CD14-positive monocyte (primary cell): ENCODE measurements at places on chromosomes 7 and 10. TPM values are rescaled to one million over a fixed set of nuclear protein-coding genes. Genes with fewer than 3 reads are reported as not detected.

DNA sequence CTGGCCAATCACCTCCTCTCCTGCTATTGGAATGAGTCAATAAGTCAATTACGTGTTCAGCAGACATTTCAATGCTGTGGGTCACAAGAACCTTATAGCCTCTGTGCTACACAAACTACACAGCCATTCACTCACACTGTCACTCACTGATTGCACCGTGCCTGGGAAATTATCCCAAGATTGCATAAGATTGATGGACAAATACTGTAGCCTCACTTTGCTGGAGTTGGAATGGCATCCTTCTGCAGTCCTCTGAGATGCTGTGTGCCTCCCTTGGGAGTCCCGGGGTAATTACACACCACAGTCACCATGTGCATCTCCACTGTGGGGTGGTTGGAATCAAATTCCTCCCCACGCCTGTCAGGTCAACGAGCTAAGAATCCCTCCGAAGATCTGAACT lies 358.7 kb upstream of the MGMT start:
- H3K4me3 ChIP-seq, result no peak overlapping the region
- DNase-seq, result no peak
- H3K27ac ChIP-seq, result no peak overlapping the region
- H3K4me1 ChIP-seq, result no peaks in the 10 kb centered on the region

ASIC3 gene
- polyA plus RNA-seq, result not detected

FAM25A gene
- polyA plus RNA-seq, result not detected

DNA sequence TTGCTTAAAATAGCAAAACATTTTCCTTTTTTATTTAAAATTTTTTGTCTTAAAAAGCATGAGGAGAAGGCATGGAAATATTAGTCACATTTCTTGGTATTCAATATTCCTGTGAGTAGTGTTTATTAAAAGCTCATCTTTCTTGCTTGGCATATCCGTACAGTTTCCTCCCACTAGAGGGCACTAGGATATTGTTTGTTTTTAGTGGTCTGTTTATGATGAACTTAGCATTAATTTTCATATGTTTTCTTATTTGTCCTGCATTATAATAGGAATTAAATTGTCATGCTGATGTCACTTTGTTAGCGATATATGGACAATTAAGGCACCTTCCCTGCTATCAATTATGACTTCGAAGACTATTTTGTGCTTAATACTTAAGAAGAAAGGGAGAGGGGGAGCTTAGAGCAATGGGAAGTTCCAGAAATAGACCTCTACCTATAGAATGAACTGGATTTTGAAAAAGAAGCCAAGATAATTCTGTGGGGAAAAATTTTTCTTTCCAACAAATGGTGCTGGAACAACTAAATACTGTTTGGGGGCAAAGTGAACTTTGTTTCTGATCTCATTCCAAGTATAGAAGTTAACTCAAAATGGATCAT lies 91.0 kb upstream of the STRIP2 start:
- H3K27me3 ChIP-seq, result no peaks in the 10 kb centered on the region
- H3K4me1 ChIP-seq, result no peaks in the 10 kb centered on the region
- H3K36me3 ChIP-seq, result no peaks in the 10 kb centered on the region

DNA sequence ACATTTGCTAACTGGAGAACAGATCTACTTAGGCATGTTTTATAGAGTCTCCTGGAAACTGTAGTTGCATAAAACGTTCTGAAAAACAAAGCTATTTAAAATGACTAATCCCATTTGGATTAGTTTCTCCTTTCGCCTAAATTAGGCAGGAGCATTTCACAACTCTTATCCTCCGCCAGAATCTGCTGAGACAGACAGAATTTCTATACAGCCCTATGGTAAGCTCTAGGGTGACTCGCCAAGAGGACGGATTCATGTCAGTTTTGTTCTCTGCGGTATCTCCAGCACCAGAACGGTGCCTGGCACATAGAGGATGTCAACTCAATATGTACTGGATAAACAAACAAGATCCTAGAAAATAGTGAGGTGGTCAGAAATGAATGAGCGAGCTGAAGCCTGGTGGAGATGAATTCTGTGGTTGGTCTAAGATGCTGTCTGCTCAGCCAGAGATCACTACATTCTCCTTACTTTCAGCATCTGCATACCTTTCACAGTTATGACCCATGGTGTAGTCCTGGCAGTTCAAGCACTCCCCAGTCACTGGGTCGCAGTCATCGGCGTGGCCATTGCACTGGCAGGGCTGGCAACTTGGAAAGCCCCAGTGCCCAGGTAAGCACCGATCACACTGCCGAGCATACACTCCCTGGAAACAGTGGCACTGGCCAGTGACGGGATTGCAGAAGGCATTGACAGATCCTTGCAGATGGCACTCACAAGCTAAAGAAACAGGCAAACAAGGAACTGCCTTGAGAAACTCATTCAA lies 44.0 kb downstream of the LAMB1 start:
- H3K27me3 ChIP-seq, result peaks cover 2% of the 10 kb centered on the region
- H3K4me3 ChIP-seq, result no peak overlapping the region
- H3K36me3 ChIP-seq, result no peaks in the 10 kb centered on the region
- no peak for DNase-seq

- H3K4me3 ChIP-seq, result no peak overlapping the region
- H3K27ac ChIP-seq, result no peak overlapping the region
- no peaks in the 10 kb centered on the region for H3K36me3 ChIP-seq
- H3K27me3 ChIP-seq, result no peaks in the 10 kb centered on the region
- no peaks in the 10 kb centered on the region for H3K4me1 ChIP-seq
Measured at GRCh38 chr10:76168437-76168836, 737.0 kb downstream of the LRMDA start.

- H3K4me1 ChIP-seq, result peaks cover 30% of the 10 kb centered on the region
- H3K27me3 ChIP-seq, result peaks cover 7% of the 10 kb centered on the region
- no peak for DNase-seq
- H3K4me3 ChIP-seq, result peak overlapping the region; percentile 82
- H3K27ac ChIP-seq, result no peak overlapping the region
Measured at GRCh38 chr7:33108554-33109004, 625 bp downstream of the RP9 start.

DNA sequence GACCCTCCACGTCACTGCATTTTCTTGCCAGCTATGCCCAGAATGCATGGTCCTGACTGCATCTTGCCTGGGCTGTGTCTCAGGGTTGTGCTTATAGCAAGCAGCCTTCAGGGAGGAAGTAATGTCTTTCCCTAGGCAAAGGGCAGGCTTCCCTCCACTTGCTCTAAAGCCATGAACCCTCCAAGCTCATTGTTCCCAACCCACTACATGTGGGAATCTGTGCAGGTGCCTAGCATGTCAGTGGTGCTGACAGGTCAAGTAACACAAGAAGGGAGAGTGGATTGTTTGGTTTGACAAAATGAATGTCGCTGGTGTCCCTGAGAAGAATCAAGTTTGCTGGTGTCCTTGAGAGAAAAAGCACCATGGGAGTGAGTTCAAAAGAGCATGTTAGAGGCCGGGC lies 53.9 kb upstream of the UCN3 start:
- no peaks in the 10 kb centered on the region for H3K27me3 ChIP-seq
- no peak for DNase-seq
- no peaks in the 10 kb centered on the region for H3K4me1 ChIP-seq
- no peak overlapping the region for H3K27ac ChIP-seq

DNA sequence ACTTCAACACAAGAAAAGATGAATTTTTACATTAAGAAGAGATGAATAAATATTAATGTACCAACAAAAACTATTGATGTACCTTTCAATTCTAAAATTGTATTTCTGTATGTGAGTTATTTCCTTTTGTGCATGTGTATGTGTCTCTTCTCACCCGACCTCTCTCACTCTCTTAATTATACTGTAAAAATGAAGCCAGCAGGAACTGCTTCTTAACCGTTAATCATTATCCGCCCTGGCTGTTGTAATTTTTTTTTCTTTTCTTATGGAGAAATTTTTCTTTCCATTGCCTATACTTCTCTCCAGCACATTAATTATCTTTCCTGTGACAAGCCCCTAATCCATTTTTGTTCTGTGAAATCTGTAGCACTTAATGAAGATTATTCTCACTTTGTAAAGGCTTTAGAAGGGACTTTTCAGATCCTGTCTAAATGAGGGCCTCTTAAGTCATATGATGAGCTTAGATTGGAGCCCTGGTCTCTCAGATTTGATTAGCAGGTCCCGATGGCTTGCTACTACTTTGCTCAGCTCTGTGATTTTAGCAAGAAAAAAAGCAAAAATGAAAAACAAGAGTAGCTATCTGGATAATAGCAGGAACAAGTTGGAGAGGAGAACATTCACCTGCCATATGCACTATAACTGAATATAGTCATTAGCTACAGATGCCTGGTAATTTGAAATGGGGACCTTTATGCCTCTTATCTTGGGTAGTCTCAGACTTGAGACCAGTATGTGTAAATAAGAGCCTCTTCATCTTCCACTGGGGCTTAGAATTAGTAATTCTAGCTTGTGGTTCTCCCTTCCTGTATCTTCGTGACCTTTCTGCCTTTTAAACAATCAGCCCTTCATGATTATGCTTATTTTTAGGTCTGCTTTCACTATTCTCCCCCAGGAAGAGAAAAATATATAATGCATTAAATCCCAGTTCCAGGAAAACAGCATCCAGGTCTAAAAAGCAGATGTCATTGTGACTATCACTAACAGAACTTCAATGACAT lies 80.0 kb upstream of the COL1A2 start:
- no peak for DNase-seq
- H3K36me3 ChIP-seq, result no peaks in the 10 kb centered on the region
- H3K27me3 ChIP-seq, result no peaks in the 10 kb centered on the region
- H3K4me3 ChIP-seq, result no peak overlapping the region
- H3K27ac ChIP-seq, result no peak overlapping the region

DNA sequence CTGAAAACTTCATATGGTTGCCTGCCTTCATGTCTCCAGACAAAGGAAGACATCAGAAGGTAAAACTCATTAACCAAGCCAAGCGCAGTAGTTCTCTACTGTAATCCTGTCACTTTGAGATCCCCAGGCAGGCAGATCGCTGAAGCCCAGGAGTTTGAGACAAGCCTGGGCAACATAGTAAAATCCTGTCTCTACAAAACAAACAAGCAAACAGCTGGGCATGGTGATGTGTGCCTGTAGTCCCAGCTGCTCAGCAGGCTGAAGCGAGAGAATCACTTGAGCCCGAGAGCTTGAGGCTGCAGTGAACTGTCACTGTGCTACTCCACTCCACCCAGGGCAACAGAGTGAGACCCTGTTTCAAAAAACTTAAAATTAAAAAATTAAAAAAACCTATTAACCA lies 467.4 kb upstream of the SORCS1 start:
- H3K27me3 ChIP-seq, result no peaks in the 10 kb centered on the region
- H3K4me3 ChIP-seq, result no peak overlapping the region
- DNase-seq, result no peak
- no peaks in the 10 kb centered on the region for H3K4me1 ChIP-seq
- H3K36me3 ChIP-seq, result no peaks in the 10 kb centered on the region

- H3K27me3 ChIP-seq, result peaks cover 14% of the 10 kb centered on the region
- H3K36me3 ChIP-seq, result no peaks in the 10 kb centered on the region
- no peak overlapping the region for H3K4me3 ChIP-seq
- no peak for DNase-seq
- H3K4me1 ChIP-seq, result no peaks in the 10 kb centered on the region
Measured at GRCh38 chr7:98394377-98394836, 6.5 kb downstream of the BAIAP2L1 start.

DNA sequence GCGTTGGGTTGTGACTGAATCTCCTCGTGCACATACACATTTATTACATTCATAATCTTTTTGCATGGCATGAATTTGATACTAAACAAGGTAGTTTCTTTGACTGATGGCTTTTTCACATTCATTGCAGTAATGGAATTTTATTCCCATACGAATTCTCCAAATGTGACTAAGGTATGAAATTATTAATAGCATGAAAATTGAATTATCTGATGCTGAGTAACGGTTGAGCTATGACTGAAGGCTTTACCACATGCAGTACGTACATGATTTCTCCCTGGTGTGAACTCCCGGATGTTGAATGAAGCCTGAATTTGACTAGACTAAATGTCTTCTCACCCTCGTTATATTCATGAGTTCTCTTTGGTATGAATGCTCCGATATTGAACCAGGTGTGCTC lies 104.4 kb upstream of the C1GALT1 start:
- H3K27ac ChIP-seq, result no peak overlapping the region
- no peaks in the 10 kb centered on the region for H3K27me3 ChIP-seq
- no peaks in the 10 kb centered on the region for H3K36me3 ChIP-seq
- no peak for DNase-seq

GRCh38 chr7:2601065-2601464 lies 30.7 kb upstream of the TTYH3 start:
- H3K4me1 ChIP-seq, result peaks cover 8% of the 10 kb centered on the region
- DNase-seq, result no peak
- H3K36me3 ChIP-seq, result peaks cover 65% of the 10 kb centered on the region

GPER1 gene
- 0.35 TPM for polyA plus RNA-seq

MMD2 gene
- polyA plus RNA-seq, result not detected

DYNC1I1 gene
- not detected for polyA plus RNA-seq

DNA sequence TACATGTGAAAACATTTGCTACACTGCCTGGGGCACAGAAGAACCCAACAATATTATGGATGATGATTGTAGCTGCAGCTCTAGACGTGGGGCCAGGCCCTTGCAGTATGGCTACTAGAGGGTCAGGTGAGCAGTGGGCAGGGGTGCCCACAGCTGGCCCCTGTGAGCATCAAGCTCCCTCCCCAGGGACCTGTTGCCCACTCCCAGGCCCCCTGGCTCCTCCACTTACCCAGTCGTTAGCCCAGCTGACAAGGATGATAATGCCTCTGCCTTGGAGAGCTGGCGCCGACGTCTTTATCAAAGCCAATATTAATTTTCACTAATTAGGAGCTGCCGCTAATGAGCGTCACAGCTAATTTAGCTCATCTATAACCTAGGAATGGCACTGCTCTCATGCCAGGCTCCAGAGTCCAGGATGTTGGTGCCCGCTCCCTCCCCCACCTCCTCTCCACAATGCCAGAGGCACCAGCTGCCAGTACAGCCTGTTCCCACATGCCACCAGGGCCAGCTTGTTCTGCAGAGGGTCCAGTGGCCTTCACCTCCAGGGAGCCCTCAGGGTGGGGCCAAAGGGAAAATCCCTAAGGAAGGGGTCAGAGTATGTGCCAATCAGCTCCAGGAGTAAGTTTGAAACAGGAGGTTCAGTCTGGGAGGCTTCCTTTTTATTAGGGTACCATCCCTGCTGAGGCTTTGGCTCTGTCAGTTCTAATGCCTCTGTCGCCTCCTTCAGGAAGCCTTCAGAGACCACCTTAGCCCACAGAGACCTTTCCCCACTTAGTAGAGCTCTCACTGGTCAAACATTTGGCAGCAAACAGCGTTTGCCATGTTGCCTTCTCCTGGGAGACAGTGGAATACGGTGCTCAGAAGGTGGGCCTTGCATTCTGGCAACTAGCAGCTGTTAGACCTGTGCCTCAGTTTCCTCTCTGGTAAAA lies 77.2 kb downstream of the CDH23 start:
- H3K4me1 ChIP-seq, result peaks cover 27% of the 10 kb centered on the region
- no peak for DNase-seq
- no peak overlapping the region for H3K4me3 ChIP-seq
- no peaks in the 10 kb centered on the region for H3K36me3 ChIP-seq
- H3K27ac ChIP-seq, result no peak overlapping the region

- H3K36me3 ChIP-seq, result no peaks in the 10 kb centered on the region
- no peaks in the 10 kb centered on the region for H3K4me1 ChIP-seq
- no peak overlapping the region for H3K4me3 ChIP-seq
- H3K27me3 ChIP-seq, result peaks cover 35% of the 10 kb centered on the region
Measured at GRCh38 chr10:34814223-34814912, 728 bp downstream of the PARD3 start.

GRCh38 chr10:116106611-116107010 lies 166.4 kb downstream of the GFRA1 start:
- H3K36me3 ChIP-seq, result no peaks in the 10 kb centered on the region
- H3K4me3 ChIP-seq, result no peak overlapping the region
- no peak for DNase-seq
- H3K27ac ChIP-seq, result no peak overlapping the region
- H3K27me3 ChIP-seq, result no peaks in the 10 kb centered on the region
- no peaks in the 10 kb centered on the region for H3K4me1 ChIP-seq

PCLO gene
- polyA plus RNA-seq, result not detected
